ENCODE measurements at places on chromosomes 12 and 14. TPM values are rescaled to one million over a fixed set of nuclear protein-coding genes. Genes with fewer than 3 reads are reported as not detected.
A peak's percentile ranks its signal among the peaks of the same experiment; 100 is the strongest.

GRCh38 chr14:44669496-44669895, 162.4 kb upstream of the FSCB start:
- no peak for DNase-seq

DNA sequence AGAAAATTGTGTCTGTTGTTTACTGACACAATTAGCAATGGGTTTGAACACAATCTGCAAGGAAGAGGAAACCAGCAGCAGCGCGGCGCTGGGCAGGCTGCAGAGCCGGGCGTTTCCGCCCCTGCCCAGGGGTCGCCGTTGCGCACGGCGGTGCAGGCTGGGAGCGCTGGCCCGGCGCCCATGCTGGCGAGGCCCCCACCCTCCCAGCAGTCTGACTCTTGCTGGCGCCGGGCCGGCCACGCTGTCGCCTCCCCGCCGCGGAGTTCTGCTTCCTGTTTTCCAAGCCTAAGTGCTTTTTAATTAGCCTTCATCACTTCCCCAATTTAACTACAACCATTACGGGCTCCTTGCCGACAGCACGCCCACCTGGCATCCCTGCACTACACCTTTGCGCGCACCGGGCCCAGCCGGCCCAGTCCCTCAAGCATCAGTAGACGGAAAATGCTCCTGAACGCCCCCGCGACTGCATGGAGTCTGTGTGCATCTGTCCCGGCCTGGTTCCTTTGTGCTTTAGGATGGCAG, 212.1 kb downstream of the GXYLT1 start:
- peak; percentile 2 for DNase-seq

- no peak for DNase-seq
Measured at GRCh38 chr12:17982556-17982955, 107.4 kb downstream of the RERGL start.

- no peak for DNase-seq
Measured at GRCh38 chr14:68450391-68451120, 342.3 kb downstream of the ZFP36L1 start.

DNA sequence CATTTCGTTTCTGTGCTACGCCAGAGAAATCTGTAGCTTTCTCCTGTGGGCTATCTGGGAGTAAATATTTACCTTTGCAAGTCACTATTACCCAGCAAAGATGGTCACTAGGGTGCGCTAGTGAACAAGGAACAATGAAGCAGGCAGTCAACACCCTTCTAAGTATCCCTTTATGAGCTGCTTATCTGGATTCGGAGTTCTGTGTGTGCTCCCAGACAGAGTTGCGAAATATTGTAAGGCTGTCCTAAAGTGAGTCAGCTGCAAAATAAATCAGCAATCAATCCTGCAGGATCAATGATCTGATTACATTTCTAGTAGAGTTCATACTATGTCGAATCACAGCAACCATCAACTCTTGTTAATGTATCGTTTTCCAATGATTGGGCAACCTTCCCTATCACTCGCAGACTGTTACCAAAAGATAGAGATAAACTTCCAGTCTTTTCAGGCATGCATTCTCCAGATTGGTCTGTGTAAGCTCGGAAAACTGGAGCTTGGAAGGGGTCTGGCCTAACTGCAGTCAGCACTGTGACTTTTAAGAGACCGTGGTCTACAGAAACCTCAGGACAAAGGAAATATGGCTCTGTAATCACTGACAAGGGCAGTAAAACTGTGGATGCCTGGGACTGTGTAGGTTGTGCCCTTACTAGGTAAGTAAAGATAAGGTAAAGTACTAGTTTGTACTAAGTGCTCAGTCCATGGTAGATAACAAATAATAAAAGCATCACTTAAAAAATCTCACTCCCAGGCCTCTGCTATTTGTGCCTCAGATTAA, 133.5 kb downstream of the KCNK10 start:
- peak; percentile 67 for DNase-seq

DNA sequence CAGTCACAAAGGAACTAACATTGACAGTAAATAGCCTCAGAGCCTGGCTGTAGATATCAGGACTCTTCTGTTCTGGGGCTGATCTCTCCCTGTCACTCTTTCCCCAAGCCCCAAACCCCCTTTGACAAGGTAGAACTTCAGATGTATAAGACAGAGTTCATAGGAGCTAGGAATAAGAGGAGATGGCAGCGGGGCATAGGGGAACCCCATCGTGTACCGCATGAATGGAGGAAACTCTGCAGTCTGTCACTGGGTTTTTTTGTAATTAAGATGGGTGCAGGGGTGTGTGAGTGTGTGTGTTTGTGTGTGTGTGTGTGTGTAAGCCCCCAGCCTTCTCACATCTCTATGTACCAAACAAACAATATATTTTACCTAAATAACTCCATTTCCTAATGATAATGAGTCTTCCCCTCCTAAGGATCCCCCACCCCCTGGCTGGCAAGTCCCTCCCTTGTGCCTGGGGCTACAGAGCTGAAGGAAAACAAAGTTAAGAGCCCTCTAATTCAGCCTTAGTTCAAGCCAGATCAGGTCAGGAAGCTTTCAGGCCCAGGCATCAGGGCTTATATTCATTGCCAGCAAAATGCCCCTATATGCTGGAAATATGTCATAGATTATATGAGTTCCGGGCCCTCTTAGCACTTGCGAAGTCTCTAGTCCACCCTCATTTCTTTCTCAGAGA, 9.1 kb upstream of the HOXC4 start:
- DNase-seq = no peak

DNA sequence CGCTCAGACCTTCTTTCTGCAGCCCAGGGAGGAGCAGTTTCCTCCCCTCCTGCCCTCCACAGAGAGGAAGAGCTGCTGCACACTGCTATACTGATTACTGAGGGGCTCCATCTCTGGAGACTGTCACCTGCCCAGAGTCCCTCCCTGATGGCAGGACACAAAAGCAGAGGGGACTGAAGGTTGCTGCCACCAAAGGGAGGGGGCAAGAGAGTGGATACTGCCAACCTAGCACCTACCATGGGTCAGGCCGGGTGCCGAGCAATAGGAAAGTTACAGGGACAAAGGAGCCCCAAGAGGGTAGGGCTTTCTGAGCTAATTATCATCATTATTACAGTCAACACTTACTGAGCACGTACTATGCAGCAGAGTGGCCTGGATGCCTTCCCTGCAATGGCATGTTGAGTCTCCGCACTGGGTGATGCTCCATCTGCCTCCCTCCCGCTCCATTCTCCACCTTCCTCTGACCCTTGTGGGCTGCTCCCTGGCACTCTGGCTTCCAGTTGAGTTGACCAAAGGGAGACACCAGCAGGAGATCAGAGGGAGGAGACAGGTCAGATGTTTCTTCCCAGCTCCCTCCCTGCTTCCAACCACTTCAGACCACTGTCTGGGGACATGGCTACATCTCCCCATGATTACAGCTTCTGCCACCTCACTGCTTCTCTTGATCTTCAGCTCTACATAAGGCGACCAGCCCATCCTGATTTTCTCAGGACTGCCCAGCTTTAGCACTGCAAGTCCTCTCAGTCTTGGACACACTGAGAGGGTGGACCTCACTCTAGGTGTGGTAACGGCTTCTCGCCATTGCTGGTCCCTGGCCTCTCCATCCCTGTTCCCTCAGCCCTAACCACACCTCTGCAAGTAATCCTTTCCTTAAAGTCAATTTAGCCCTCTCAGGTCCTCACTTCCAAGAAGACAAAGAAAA, 2.6 kb upstream of the KRT79 start:
- peak; percentile 83 for DNase-seq

DNA sequence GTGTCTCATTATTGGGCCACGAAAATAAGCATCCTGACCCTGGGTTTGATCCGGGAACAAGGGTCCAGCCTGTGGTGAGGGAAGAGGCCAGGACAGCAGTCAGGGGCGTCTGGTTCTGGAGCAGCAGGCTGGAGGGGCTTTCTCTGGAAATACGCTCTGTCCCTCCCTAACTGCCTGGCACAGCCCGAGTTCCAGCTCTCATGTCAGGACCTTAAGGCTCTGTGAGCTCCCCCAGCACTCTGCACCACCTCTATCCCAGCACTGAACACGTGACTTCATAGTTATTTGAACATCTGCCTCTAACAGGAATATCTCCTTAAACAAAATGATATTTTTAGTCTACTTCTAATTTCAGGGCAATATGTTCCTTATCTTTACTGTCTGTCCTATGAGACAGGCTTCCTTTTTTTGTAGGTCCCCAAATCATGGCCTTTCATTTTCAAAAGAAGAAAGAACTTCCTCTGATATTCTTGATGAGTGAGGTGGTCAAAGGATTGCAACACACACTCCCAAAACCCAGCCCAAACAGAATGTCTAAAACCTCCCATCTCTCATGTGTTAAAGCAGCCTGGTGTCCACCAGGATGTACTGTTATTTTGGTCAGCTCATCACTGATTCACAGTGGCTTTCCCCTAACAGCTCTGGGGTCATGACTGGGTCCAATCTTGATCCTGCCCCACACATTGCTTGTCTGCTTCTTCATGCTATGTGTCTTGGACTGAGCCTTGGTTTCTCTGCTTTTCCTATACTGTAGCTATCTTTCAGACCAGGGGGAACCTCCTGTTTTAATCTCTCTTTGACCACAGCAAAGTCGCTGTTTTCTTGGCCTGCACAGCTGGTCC, 9.7 kb downstream of the AQP6 start:
- peak; percentile 29 for DNase-seq

Gene EEF1AKMT3
- 5.3 TPM for total RNA-seq

Gene OR4E2
- total RNA-seq = not detected

Gene IAPP
- not detected for total RNA-seq

Gene CEBPE
- total RNA-seq = not detected
